Activated CD8-positive, alpha-beta memory T cell treated with anti-CD3 and anti-CD28 coated beads for 4 hours (primary cell): ENCODE measurements at places on chromosomes 3 and 15.
A peak's percentile ranks its signal among the peaks of the same experiment; 100 is the strongest.

DNA sequence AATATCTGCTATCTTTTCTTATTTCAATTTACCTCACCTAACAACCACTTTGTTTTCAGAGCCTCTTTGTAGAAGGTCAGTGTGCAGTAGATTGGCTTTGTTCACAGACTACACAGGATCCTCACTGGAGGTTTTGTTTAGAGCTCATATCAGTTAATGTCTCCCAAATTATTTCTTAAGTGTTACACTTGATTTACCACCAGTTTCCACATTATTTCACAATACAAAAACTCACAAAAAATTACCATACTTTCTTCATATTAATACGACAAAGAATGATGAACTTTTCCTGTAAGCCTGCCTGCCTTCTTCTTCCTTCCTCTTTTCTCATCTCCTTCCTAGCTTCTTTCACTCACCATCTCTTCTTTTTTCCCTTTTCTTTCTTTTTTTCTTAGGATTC is 133.3 kb downstream of the ALCAM start:
- no peak for DNase-seq

DNA sequence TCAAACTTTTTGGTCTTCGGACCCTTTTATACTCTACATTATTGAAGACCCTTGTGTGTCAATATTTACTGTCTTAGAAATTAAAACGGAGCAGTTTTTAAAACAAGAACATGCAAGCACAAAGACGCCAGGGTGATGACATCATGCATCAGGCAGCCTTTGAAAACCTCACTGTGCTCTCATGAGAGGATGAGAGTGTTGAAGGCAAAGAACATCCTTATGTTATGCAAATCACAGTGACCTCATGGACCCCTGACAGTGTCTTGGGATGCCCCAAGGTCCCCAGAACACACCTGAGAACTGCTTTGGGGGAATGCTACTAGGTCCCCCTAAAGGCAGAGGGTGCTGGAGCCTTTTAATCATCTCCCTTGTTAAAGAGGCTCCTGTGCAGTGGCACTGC is 51.6 kb downstream of the CHDH start:
- no peak for DNase-seq

DNA sequence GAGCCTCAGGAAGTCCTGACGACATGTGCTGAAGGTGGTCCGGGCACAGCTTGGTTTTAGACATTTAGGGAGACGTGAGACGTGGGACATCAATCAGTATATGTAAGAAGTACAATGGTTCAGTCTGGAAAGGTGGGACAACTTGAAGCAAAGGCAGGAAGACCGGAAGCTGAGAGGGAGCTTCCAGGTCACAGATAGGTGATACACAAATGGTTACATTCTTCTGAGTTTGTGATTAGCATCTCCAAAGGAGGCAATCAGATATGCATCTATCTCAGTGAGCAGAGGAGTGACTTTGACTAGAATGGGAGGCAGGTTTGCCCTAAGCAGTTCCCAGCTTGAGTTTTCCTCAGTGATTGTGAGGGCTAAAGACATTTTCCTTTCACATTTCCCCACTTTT is 282.1 kb downstream of the RYR3 start:
- no peak for DNase-seq

GRCh38 chr15:67762610-67763368 is 62.5 kb upstream of the SKOR1 start:
- DNase-seq: peak; percentile 13

DNA sequence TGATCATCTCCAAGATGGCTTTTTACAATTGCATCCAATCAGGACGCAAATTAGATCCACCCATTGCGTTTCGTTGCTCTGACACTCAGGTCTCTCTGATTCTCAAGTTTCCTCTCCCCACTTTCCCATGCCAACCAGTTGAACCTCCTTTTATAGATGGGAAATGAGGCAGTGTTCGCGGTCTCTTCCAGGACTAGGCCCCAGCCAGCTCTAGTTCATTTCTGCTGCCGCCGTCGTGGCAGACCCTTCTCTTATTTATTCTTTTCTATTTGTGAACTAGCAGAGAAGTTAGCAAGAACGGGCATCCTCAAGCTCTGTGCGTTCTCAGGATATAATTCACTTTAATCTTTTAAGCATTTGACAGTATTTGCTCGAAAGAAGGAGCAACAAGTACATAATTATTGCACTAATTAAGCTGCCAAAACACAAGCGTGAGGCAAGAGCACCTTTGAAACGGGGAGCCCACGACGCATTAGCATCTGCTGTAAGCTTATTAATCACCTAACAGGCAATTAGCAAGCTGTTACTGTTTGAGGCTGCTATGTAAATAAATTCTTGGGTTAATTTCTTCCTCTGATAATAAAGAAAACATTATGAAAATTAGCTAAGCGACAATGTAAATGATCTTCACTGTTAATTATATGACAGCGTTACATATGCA is 246.4 kb upstream of the TLE3 start:
- DNase-seq: no peak

- no peak for DNase-seq
These were observed 29.7 kb downstream of the VGLL3 start for GRCh38 chr3:86961297-86961696.

- no peak for DNase-seq
These were observed 294.6 kb upstream of the DPPA4 start for GRCh38 chr3:109631897-109632296.

DNA sequence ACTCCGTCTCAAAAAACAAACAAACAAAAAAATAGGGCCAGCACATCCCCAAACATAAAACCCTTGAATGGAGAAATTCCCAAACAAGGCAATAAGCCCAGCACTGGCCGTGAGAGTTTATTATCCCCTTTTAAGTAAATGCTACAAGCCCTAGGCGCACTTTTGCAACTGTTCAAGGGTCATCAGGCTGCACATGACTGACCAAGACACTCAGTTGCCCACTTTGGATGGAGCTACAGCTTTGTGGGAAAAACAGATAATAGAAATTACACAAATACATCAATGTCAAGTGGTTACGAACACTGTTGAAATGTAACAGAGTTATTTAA is 33.7 kb upstream of the ZNF445 start:
- no peak for DNase-seq

DNA sequence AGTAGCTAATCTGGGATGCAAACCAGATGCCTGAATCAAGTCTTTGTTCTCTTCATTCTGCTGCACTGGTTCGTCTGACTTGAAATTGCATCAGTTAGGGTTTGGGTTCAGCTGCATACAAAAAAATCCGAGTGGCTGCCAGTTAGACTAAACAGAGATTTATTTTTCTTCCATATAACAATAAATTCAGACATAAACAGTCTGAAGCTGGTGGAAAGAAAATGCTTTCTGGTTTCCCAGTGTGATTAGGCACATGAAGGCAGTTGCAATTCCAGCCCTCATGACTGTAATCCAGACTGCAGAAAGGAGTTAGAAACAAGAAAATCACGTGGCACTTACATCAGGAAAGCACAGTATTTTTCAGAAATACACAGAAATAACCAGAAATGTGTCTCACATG is 930.7 kb downstream of the MCTP2 start:
- no peak for DNase-seq

- DNase-seq: no peak
These were observed 138.5 kb upstream of the ARPP21 start for GRCh38 chr3:35500641-35501350.

DNA sequence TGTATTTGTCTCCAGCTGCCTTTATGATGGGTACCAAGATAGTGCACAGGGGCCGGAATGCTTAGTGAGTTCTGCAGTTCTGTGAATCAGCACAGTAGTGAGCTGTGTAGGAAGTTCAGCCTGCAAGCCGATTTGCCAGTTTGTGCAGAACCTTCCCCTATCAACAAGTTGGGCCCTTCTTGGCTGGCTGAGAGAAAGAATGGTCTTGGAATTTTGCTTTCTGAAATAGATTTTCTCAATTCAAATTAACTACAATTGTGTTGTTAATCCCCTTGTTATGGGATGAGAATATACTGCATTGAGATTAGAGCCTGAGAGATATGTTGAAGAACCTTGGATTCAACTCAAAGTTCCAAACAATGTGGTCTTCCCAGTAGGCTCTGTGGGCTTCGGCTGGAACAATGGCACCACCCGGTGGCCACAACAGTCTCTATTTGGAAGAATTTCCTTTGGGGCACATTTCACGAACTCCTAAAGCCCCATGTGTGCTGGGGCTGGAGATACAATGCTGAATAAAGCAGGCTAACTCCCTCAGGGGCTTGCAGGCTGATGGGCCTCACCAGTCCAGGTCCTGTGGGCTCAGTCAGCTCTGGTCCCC is 59.1 kb downstream of the TRIM42 start:
- no peak for DNase-seq

- no peak for DNase-seq
These were observed 870 bp upstream of the CHAC1 start for GRCh38 chr15:40952301-40952900.

GRCh38 chr15:29089731-29090616 is 179.6 kb downstream of the NSMCE3 start:
- DNase-seq: no peak

DNA sequence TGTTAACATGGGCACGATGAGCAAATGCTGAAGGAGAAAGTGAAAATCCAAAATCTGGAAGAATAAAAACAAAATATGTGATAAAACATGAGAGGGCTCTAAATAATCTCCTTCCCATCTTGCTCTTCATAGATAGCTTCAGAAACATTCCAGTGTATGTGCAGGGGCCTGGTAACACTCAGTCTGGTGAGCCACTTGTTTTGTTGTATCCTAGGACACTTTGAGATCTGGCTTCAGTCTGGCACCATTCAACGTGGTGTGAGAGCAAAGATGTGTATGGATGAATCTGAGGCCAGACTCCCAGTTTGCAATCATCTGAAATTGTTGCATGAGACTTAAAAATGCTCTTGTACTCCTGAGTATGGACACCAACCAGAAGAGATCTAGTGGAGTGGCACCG is 337.2 kb upstream of the ZNF385D start:
- no peak for DNase-seq

- no peak for DNase-seq
These were observed 117.2 kb downstream of the THRB start for GRCh38 chr3:24377218-24377993.

DNA sequence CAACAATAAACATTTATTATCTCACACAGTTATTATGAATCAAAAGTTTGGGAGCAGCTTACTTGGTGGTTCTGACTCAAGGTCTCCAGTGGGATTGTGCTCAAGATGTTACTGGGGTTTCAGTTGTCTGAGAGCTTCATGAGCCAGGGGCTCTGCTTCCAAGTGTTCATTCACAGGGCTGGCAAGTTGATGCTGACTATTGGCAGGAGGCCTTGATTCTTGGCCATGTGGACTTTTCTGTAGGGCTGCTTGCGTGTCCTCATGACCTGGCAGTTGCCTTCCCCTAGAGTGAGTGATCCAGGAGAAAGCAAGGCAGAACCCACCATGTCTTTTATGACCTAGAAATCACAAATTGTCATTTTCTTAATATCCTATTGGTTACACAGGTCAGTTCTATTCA is 87.2 kb upstream of the TNFAIP8L3 start:
- DNase-seq: no peak

DNA sequence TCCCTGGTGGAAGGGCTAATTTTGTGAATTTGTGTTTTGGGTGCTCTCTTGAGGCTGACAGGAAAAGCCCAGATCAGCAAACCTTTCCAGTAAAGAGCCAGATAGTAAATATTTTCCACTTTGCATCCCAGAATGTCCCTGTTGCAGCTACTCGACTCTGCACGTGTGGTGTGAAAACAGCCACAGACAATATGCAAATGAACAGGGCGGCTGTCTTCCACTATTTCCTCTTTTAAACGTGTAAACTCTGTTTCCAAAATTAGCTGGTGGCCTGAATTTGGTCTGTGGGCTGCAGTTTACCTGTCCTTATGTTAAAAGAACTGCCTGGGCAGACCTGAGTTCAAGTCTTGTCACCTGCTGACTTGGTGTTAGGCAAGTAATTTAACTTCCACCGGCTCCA is 202.7 kb downstream of the EDEM1 start:
- no peak for DNase-seq

- no peak for DNase-seq
These were observed 2.4 kb upstream of the ADGRG7 start for GRCh38 chr3:100606894-100607512.

DNA sequence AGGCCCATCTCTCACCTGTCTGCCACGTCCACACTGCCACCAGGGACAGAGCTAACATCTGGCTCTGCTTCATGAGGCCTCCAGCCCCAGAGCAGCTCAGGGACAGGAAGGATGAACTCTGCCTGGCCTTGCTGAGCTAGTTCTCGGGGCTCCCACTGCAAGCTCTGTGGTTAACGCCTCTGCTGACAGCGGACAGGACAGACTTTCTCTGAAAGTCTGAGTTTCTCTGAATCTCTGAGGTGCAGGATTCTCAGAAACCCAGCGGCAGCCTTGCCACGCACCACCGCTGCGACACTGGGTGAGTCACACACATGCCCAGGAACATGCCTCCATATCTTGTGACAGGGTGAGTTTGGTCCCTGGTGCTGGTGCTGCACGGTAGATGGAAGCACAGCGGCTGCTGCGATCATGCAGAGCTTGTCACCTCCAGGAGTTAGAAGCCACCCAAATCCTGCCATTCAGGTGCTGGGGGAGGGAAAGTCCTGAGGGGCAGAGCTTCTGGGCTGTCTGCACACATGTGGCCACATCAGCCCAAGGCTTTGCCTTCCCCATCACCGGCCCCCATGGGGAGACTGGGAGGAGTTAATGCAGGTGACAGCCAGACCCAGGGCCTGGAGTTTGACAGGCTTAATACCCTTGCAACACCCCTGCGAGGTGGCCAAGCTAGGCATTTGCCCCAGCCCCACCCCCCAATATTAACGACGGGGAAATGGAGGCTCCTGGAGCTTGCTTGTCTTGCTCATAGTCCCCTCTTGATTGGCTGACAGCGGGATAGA is 267.0 kb downstream of the PLCL2 start:
- peak; percentile 82 for DNase-seq

- DNase-seq: no peak
These were observed 32.6 kb upstream of the ESYT3 start for GRCh38 chr3:138401834-138402233.

DNA sequence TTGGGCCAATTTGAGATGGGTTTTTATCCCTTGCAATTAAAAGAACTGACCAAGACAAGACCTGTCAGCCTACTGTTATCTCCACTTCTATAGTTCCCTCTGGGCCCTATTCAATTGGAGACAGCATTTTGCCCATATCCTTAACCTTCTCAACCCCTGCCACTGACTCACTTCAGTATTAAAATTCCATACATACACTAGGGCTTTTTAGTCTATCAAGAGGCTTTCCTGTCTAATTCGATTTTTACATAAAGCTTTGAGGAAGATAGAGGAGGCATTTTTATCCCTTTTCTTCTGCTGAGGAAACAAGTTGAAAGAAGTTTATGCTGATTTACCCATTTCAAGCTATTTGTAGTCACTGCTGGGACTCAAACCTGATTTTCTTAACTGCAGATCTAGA is 51.1 kb downstream of the GTF2E1 start:
- no peak for DNase-seq

GRCh38 chr3:7166460-7166859 is 305.5 kb downstream of the GRM7 start:
- DNase-seq: no peak

DNA sequence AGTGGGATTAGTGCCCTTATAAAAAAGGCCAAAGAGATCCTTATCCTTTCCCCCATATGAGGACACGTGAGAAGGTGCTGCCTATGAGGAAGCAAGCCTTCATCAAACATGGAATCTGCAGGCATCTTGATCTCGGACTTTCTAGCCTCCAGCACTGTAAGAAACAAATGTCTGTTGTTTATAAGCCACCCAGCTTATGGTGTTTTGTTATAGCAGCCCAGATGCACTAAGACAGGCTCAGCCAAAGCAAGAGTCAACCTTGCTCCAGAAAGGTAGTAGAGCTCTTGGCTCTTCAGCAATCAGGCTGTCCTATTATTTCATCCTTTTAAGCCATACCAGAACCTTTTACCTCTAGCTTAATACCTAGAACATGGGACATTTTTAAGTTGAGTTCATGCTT is 12.3 kb upstream of the TNIK start:
- no peak for DNase-seq
